ENCODE measurements at places on chromosomes 1 and 21.

DNA sequence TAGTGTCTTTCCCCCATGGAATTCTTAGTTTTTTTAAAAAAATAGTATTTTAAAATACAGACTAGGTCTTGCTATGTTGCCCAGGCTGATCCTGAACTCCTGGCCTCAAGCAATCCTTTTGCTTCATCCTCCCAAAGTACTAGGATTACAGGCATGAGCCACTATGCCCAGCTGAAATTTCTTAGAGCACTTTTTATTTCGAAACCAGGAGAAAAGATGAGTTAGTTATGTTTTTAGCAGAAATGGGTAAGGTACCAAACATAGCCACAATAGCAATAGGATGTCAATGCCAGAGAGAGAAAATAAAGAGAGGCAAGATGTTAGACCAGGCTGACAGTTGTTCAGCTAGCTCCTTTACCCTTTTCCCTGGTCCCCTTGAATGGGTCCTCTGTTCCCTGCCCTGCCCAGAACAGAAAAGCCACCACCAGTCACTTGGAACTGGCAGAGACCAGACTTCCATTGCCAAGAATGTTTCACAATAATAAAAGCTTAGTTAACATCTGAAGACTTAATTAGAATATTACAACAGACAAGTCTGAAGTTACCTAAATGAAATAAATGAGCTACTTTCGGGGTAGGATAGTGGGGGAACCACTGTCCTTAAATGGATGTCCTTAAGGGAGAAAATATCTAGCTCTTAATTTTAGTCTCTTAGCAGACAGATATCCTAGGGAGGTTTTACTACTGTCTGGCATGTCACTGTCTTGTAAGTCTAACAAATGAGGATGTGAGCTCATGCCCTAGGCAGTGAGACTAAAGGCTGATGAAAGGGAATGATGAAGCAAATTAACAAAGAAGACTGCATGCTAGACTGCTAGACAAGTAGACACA lies 54.3 kb downstream of the ABL2 start:
- no peak for DNase-seq

DNA sequence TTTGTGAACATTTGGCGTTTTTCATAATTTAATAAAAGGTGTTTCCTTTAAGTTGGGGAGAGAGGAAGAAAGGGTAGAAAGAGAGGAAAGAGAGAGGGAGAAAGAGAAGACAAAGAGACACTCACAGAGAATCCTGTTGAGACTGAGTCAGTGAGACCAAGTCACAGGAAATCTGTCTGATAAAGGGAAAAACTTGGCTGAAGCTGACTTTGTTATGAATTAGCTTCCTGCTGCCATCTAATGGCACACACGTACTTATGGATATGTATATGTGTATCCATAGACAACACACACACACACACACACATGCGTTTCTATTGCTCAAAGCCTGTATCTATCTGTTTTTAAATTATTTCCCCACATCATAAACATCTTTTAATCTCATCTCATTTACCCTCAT lies 42.5 kb upstream of the DISC1 start:
- no peak for DNase-seq

- DNase-seq = peak; percentile 52
Measured at GRCh38 chr1:45685308-45686014, 872 bp downstream of the GPBP1L1 start.

- peak; percentile 67 for DNase-seq
Measured at GRCh38 chr1:45327644-45328515, 1.2 kb downstream of the HPDL start.

- DNase-seq = no peak
Measured at GRCh38 chr21:31041295-31042079, 3.2 kb upstream of the KRTAP19-8 start.

GRCh38 chr1:229075716-229076115 lies 195.2 kb upstream of the RAB4A start:
- DNase-seq = no peak

DNA sequence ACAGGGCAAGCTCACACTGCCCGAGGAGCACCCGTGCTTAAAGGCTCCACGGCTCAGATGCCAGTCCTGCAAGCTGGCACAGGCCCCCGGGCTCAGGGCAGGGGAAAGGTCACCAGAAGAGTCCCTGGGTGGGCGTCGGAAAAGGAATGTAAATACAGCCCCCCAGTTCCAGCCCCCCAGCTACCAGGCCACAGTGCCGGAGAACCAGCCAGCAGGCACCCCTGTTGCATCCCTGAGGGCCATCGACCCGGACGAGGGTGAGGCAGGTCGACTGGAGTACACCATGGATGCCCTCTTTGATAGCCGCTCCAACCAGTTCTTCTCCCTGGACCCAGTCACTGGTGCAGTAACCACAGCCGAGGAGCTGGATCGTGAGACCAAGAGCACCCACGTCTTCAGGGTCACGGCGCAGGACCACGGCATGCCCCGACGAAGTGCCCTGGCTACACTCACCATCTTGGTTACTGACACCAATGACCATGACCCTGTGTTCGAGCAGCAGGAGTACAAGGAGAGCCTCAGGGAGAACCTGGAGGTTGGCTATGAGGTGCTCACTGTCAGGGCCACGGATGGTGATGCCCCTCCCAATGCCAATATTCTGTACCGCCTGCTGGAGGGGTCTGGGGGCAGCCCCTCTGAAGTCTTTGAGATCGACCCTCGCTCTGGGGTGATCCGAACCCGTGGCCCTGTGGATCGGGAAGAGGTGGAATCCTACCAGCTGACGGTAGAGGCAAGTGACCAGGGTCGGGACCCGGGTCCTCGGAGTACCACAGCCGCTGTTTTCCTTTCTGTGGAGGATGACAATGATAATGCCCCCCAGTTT lies 1.3 kb downstream of the CELSR2 start:
- DNase-seq = no peak

DNA sequence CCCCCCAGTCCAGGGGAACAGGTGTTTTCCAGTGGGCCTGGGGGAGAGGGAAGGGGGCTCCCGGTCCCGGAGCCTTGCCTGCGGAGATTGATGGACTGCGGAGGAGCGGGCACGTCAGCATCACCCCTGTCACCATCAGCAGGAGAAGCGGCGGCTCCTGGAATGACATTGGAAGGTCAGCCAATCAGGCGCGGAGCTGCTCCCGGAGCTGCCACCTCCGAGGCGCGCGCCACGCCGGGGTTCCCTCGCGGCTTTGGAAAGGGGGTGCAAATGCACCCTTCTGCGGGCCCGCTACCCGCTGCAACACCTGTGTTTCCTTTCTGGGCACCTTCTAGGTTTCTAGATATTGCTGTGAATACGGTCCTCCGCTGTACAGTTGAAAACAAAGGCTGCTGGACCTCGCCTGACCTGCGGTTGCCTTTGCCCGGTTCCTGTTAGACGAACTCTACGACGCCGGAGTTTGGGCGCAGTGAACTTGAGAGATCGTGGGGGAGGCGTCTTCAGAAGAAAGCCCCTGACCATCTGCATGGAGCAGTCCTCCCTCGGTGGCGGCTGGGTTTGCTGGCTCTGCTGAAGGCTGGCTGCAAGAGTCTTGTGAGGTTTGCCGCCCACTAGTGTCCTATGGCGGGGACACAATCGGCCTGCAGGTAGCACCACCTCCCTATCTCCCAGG lies 5.3 kb downstream of the DSCAM start:
- DNase-seq = no peak

DNA sequence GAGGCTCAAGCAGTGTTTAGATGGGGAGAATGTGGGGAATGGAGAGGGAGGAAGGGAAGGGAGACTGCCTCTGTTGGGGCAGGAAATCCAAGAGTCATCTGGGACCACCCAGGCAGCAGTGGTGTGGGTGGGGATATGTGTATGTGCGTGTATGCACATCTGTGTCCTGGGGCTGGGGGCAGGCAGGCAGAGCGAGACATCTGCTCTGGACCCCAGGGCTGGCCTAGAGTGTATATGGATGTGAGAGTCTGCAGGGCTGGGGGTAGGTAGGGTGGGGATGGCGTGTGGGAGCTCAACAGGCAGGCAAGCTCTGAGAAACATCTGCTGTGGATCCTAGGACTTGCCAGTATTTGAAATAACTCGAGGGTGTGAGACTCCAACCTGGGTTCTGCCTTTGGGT lies 3.5 kb downstream of the PTCH2 start:
- DNase-seq = no peak

DNA sequence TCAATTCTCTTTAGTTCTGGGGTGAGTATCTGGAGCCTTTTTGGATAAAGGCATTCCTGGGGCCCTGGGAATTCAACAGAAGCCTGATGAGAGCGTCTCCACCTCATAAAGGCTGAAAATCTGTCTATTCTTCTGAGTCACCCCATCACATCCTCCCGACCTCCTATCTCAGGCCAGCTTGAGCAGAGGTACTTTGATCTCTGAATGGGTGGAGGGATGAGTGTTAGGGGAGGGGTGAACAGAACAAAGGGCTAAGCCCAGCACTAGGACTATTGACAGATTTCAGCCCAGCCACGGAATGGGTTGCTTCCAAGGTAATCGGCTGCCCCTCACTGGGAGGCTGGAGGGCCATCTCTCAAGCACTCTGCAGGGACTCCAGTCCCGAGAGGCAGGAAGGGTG lies 2.5 kb upstream of the MYBPH start:
- DNase-seq = no peak

- no peak for DNase-seq
Measured at GRCh38 chr1:234001817-234002216, 97.3 kb downstream of the SLC35F3 start.

GRCh38 chr1:117606649-117607430 lies 992 bp downstream of the TENT5C start:
- no peak for DNase-seq

- DNase-seq = no peak
Measured at GRCh38 chr1:30472526-30472925, 250.9 kb downstream of the MATN1 start.

GRCh38 chr1:25608488-25609178 lies 8.0 kb upstream of the MAN1C1 start:
- DNase-seq = peak; percentile 97

GRCh38 chr1:224736619-224737352 lies 120.7 kb downstream of the CNIH3 start:
- no peak for DNase-seq

DNA sequence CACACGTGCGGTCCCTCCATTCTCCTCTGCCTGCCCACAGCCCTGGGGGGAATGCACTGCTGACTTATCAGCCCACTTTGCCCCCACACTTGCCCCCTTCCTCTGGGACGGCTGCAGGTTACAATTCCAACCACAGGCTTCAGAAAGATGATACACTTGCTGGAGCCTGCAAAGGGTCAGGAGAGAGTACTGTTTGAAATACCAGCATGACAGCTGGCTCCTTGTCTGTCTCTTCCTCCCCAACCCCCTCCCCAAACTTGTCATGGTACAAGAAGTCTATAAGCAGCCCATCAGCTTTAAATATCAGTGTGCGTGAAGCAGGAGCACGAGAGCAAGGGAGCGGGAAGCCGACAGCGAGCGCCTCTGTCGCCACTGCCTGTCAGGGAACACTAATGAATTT lies 62.4 kb downstream of the ERI3 start:
- DNase-seq = no peak

- DNase-seq = no peak
Measured at GRCh38 chr1:148317288-148317985, 165.4 kb upstream of the NBPF11 start.

DNA sequence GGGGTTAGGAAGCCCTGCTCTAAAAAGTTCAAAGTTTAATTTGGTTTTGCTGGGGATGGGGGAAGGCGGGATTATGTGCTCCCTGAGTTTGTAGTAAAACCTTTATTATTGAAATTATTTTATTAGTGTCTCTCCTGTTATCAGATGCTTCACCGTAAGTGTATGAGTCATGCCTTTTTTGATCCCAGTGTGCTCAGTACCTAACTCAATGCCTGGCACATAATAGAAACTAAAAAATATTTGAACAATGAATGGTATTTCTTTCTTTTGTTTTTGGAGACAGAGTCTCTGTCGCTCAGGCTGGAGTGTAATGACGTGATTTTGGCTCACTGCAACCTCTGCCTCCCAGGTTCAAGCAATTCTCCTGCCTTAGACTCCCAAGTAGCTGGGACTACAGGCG lies 6.4 kb downstream of the SNRPE start:
- no peak for DNase-seq

DNA sequence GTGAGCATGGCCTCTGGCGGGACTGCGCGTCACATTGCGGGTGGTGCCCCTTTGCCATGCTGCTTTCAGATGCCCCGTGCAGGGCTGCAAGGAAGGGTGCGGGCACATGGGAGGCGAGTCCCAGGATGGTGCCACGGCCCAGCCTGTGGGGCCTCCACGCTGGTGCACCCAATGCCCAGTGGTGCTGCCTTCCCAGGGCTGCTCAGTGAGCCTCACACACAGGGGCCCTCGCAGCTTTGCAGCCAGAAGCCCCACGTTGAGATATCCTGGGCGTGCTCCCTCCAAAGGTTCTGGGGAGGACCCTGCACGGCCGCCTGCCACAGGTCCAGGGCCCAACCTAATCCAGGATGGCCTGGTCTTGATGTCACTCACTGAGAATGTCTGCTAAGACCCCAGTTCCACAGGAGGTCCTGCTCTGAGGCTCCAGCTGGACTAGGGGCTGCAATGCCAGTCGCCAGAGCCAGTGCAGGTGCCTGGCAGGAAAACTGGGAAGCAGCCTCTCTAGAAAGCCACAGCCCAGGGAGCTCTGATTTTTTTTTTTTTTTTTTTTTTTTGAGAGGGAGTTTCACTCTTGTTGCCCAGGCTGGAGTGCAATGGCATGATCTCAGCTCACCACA lies 34.1 kb upstream of the PRSS38 start:
- DNase-seq = no peak

DNA sequence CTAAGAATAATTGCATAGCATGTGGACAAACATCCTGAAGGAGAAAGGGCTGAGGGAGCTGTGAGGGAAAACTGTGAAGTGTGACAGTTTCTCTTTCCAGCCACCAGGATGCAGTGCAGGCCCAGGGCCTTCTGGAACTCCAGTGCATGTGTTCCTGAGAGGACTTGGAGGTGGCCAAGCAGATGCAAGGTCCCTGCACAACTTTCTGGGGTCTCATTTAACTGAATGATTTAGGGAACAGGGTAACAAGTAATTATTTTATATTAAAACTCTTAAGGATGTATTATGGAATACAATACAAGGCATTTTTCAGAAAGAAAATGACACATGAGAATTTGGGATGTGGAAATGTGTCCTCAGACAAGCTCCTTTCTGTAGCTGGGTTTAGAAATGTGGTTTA lies 61.2 kb upstream of the MCOLN3 start:
- peak; percentile 44 for DNase-seq

DNA sequence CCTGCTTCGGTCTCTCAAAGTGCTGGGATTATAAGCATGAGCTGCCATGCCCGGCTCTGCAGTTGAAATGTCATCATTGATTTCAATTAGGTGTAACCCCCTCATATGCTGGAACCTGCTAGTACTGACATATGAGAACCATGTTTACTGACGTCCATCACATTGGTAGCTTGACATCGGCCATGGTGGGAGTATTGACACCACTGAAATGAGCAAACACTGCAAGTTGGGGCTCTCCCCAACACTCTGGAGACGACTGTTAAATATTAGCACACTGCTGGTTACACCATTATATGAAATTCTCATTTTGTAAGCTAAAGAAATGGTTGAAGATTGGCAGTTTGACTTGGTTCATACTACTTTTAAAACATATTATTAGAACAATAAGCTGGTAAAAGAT lies 63.7 kb downstream of the CNST start:
- DNase-seq = no peak

- no peak for DNase-seq
Measured at GRCh38 chr1:43550598-43551246, 20.0 kb downstream of the PTPRF start.

GRCh38 chr1:31564606-31564989 lies 11.7 kb upstream of the TINAGL1 start:
- no peak for DNase-seq

All from NAMALWA (cell line).